ENCODE measurements at places on chromosomes 7 and 10.

DNA sequence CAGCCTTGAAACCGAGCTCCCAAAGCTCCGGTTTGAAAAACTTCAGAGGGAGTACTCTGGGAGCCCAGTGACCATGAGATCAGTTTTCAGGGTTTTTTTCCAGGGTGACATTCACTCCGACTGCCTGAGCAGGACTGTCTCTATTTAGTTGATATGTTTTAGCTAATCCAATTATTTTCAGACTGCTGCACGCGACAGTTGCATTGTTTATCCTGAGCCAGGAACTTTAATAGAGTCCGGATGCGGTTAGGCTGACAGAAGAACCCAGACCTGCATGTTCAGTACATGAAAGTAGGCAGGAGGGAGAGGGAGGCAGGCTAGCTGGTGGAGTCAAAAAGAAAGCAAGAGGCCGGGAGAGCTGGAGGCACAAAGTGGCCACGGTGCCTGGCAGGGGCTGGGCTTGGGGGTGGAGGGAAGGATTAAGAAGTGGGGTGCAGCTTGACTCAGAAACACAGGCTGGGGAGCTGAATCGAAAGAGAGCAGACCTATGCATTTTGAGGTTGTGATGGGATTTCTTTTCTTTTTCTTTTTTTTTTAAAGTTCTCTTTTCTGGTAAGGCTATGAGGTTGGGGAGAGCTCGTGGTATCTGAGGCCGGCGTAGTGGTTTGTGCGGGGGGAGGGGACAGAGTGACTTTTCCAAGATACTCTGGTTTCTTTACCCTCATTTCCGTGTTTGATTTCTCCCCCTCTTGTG is 5.7 kb downstream of the GATA3 start:
- DNase-seq: peak; percentile 91

- no peak for DNase-seq
These were observed 84.6 kb downstream of the ICA1 start for GRCh38 chr7:8177109-8177933.

- no peak for DNase-seq
These were observed 14.3 kb upstream of the LRRC17 start for GRCh38 chr7:102898532-102898859.

- DNase-seq: no peak
These were observed 5.8 kb upstream of the PDCD4 start for GRCh38 chr10:110865809-110866482.

DNA sequence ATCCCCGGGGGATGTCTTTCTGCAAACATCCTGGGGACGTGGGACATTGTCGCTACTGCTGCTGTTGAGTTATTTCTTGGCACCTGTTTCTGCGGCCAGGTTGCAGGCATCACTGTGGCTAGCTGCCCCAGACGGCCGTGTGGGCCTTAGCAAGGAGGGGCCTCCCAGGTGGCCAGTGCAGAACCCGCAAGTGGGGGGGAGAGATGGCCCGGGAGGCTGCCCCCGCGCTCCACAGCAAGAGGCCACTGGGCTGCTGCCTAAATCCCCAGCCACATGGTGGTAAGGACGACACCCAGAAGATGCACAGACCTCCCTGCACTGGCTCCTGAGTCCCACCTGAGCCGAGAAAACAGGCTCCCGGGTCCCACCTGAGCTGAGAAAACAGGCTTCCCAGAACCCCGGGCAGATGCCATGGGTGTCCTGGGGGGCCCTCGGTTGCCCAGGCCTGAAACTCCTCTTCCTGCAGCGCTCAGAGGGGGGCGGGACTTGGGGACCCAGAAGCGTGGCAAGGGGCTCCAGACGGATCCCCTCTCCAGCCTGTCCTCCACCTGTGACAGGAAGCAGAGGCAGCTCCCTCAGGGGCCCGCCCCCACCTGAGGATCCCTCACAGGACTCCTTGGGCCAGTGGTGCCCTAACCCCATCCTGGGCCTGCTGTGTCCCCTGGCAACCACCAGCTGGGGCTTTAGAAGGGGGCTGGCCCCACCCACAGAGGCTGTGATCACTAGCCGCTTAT is 952 bp upstream of the MAFK start:
- DNase-seq: no peak
